ENCODE measurements at places on chromosomes 4 and X.

DNA sequence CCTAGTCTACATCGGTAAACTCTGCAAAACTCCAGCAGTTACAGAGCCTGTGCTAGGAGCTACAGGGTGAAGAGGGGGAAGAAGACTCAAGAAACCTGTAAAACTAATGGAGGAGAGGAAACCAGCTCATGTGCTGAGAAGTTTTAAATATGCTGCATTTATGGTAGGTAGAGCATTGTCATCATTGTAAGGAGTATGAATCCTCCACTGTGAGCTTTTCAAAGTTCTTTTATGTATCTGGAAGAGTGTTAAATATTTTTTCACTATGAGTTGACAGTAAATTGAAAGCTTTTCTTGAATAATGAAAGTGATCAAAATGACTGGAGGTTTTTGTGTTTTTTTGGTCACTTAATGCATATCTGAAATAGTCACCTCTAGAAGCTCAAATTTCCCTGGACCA, 46.2 kb downstream of the SEPTIN11 start:
- DNase-seq = no peak

- DNase-seq = no peak
Observed at GRCh38 chrX:43644124-43644701, 11.9 kb upstream of the MAOA start.

GRCh38 chr4:100340512-100341485, 150.5 kb upstream of the DDIT4L start:
- DNase-seq = no peak

DNA sequence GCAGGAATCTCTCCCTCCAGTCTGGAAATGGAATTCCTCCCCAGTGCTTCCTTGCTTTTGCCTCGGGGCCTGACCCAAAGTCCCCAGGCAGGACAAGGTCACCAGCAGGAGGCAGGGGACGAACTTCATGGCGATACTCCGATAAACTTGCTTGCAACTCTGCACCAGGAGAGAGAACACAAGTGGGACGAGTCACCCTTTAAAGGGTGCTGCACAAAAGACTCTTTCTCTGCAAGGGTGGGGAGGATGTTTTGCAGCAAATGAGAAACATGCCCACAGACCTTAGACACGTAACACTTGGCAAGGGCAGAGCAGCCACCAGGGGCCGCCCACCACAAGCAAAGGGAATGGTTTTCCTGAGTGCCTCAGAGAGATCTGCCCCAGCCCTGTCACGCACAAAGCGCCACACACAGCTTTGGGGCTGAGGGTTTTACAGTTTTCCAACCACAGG, at the start of gene FGFBP2:
FGFBP2 (minus strand) TSS at position 175 of the 451 bp plus-strand sequence; CDS start at position 129, 46 bp downstream.
- peak; percentile 25 for DNase-seq

DNA sequence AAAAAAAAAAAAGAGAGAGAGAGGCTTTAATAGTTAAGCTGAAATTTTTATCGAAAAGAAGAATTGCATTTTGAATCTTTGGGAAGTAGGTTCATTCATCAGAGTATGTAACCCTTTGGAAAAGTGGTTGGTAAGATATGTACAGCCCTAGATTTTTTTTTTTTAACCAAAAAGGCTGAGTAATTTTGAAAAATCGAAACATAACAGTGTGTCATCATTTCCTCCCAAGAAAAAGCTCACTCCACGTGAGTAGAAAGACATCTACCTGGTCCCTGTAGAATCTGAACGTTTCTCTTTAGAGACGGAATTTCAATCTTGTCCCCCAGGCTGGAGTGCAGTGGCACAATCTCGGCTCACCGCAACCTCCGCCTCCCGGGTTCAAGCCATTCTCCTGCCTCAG, 16.2 kb downstream of the SHOX start:
- no peak for DNase-seq

GRCh38 chrX:4572691-4573090, 859.2 kb upstream of the PRKX start:
- DNase-seq = no peak

GRCh38 chrX:140163371-140164159, 198.2 kb upstream of the CXorf66 start:
- DNase-seq = no peak

GRCh38 chr4:145734576-145735346, 54.8 kb downstream of the C4orf51 start:
- DNase-seq = no peak

Data from brain pericyte (primary cell).